ENCODE measurements at places on chromosomes 5 and 9.

GRCh38 chr9:13479096-13479495, 199.6 kb upstream of the MPDZ start:
- no peak for DNase-seq

DNA sequence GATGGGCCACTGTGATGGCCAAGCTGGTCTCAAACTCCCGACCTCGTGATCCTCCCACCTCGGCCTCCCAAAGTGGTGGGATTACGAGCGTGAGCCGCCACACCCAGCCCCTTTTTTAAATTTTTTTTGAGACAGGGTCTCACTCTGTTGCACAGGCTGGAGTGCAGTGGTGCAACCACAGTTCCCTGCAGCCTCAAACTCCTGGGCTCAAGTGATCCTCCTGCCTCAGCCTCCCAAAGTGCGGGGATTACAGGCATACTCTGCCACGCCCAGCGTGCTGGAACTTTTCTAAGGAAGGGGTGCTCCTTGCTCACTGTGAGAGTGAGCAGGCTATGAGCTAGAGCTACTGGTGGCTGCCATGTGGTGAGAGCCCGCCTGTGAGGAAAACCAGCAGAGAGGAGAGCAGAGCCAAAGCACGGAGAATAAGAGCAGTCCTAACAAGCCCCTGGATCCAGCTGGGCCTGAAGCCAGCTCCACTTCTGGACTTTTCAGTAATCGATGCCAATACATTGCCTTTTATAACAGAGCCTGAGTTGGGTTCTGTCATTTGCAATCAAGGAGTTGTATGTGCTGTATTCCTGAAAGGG, 75.5 kb upstream of the UNC5A start:
- DNase-seq: no peak

GRCh38 chr9:81597419-81598122, 91.8 kb downstream of the TLE1 start:
- DNase-seq: no peak

- DNase-seq: no peak
Observed at GRCh38 chr5:94910721-94911120, 292.3 kb downstream of the SLF1 start.

DNA sequence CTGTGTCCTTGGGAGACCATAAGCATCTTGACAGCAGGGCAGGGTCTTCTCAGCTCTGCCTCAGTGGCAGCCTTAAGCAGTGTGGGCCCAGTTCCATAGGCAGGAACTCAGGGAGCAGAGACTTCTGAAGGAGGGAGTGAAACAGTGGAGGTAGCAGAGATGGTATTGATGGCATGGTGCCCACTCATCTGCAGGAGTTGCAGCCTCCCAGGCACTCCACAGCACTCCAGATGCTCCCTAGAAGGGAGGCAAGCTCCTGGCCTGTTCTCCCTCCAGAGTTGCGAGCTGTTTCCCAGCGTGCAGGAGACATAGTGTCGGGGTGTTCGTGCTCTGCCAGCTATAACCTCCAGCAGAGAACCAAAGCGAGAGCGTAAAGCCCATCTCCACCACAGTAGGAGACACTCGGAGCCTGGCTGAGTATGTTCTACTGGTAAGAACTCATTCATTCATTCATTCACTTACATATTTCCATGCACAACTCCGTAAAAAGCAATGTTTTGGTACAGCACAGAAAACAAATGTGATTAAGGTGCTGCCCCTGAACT, 31.4 kb upstream of the UNC5A start:
- DNase-seq: no peak

DNA sequence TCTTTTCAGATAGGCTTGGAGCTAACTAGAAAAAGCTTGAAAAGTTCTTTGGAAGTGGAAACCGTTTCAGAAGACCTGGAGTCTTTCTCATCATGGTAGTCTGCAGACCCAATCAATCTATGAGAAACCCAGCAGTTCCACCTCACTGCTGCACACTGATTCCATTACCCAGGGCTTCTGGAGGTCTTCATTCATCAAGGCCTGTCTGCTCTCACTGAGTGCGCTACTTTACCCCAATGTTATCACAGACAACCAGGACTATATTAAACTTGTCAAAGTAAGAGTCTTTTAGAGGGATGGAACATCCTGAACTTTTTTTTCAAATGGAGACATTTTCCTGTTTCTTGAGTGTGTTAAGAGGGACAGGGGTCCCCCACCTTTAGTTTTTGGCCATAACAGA, 93.1 kb downstream of the BOD1 start:
- DNase-seq: no peak

DNA sequence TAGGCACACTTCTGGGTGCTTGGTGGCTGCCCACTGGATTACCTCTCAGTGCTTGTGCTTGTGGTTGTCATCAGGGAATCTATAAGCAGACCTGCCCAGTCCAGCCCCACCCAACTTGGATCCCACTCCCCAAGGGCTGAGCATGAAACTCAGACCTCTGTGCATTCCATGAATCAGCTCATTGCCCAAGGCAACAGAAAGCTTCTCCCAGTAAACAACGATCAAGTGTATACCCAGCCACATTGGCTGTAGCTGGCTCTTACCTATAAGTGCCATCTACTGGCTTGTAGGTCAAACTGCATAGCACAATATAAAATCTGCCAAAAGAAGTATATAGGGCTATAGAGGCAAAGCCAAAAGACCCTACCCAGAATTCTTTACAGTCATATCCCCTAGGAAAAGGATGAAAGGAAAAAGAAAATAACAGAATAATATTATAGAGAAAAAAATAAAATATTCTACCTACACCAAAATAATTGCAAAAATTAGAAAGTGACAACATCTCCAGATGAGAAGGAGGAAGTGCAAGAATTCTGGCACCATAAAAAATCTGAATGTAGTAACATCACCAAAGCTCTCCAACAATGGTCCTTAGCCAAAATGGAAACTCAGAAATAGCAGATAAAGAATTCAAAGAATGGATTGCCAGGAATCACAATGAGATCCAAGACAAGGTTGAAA, 321.0 kb upstream of the TRPC7 start:
- DNase-seq: peak; percentile 49

- DNase-seq: peak; percentile 40
Observed at GRCh38 chr9:121698627-121699570, 47.5 kb downstream of the DAB2IP start.

GRCh38 chr9:107720501-107720900, 230.9 kb upstream of the KLF4 start:
- no peak for DNase-seq

GRCh38 chr9:132610661-132611060, 28.3 kb downstream of the BARHL1 start:
- no peak for DNase-seq

GRCh38 chr5:176190886-176191755, 47.1 kb upstream of the SIMC1 start:
- no peak for DNase-seq

- no peak for DNase-seq
Observed at GRCh38 chr5:122009436-122009835, 47.7 kb downstream of the SRFBP1 start.

Data from fibroblast of the aortic adventitia (primary cell).